ENCODE measurements at places on chromosomes 1 and 21.
A peak's percentile ranks its signal among the peaks of the same experiment; 100 is the strongest.

- DNase-seq: no peak
Observed at GRCh38 chr1:2229037-2229864, 1.1 kb downstream of the SKI start.

DNA sequence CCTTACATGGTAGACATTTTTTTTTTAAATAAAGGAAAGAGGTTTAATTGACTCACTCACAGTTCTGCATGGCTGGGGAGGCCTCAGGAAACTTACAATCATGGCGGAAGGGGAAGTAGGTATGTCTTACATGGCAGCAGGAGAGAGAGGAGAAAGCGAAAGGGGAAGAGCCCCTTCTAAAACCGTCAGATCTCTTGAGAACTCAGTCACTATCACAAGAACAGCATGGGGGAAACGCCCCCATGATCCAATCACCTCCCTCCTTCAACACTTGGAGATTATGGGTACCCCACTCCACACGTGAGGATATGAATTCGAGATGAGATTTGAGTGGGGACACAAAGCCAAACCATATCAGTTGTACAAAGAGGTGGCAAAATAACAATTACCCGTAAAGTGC lies 301.7 kb downstream of the GRIK1 start:
- DNase-seq: no peak

DNA sequence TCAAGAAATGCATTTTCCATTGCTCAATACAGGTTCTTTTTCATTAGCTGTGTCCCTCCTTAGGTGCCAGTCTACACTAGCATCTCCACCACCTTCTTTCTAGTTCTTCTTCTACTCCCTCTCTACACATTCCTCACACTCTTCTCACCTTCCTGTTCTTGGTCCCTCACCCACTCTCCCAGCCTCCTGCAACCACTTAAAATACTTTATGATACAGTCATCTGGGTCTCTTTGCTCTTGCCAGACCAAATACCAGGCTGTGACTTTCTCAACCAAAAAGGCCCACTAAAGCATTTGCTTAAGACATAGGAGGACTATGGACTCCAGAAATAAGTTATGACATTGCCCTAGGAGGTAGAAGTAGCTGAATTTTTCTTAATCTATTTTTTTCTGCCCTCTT lies 35.1 kb downstream of the PIGM start:
- no peak for DNase-seq

DNA sequence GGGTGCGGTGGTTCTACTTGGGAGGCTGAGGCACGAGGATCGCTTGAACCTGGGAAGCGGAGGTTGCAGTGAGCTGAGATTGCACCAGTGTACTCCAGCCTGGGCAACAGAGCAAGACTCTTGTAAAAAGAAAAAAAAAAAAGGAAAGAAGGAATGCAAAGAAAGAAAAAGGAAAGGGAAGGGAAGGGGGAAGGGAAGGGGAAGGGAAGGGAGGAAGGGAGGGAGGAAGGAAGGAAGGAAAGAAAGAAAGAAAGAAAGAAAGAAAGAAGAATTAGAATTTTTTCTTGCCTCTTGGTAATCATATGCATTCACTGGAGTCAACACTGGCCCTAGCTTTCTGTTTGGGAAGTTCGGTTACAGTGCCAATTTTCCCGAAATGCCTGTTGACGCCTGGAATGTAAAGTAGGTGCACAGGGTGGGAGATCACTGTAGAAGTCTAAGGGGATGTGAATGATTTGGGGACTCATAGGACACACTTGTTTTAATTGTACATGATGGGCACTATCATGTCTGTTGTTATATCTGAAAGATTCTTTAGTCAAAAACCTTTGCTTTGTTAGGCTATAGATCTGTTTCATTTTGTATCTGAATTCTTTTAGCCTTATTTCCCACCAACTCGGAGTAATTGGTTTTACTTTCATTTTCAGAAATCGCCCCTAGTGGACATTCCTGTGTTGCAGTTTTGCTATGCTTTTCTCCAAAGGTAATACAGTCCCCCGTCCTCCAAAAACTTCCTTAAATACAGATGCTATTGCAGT lies 59.8 kb upstream of the MORC3 start:
- peak; percentile 43 for DNase-seq

GRCh38 chr21:26171258-26172100 lies 909 bp upstream of the APP start:
- no peak for DNase-seq

GRCh38 chr1:239429163-239429562 lies 42.8 kb downstream of the CHRM3 start:
- no peak for DNase-seq

DNA sequence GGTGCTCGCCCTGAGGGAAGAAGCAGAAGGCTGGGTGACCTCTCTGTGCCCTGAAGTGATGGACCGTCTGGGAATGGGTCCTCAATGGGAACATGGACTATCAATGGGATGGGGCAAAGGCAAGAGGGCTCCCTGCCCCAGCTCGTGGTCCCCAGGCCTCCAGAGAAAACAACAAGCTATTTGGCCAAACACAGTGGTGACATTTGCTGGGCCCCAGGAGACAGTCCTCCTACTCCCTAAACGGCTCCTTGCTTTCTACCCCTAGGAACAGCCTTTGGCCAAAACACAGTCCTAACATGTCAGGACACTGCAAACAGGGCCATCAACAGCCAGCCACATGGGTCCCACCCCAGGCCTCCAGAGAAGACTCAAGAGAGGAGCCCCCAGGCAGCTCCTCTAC lies 102.8 kb downstream of the RAVER2 start:
- no peak for DNase-seq

- no peak for DNase-seq
Observed at GRCh38 chr1:160866695-160867260, 4.1 kb upstream of the CD244 start.

GRCh38 chr1:231187571-231187970 lies 25.7 kb downstream of the TRIM67 start:
- DNase-seq: no peak

- no peak for DNase-seq
Observed at GRCh38 chr1:110152133-110152785, 2.0 kb downstream of the SLC6A17 start.

- DNase-seq: no peak
Observed at GRCh38 chr1:236315092-236315491, 33.3 kb upstream of the ERO1B start.

DNA sequence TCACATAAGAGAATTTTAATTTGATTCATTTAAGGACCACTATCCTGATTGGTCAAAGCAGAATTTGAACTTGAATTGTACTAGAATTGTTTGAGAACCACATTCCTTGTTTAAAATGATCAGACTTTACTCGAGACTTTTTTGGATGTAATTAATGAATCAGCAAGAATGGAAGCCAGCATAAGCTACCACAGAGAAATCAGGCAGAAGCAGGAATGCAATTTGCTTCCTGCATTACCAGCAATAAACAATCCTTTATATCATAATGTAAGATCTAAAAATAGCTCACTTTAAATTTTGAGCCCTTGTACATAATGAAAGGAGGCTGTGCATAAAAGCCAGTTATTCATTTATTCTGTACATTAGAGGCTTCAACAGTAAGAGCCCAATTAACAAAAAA lies 119.8 kb upstream of the BACE2 start:
- no peak for DNase-seq

- no peak for DNase-seq
Observed at GRCh38 chr1:151562661-151563060, 22.6 kb downstream of the TUFT1 start.

DNA sequence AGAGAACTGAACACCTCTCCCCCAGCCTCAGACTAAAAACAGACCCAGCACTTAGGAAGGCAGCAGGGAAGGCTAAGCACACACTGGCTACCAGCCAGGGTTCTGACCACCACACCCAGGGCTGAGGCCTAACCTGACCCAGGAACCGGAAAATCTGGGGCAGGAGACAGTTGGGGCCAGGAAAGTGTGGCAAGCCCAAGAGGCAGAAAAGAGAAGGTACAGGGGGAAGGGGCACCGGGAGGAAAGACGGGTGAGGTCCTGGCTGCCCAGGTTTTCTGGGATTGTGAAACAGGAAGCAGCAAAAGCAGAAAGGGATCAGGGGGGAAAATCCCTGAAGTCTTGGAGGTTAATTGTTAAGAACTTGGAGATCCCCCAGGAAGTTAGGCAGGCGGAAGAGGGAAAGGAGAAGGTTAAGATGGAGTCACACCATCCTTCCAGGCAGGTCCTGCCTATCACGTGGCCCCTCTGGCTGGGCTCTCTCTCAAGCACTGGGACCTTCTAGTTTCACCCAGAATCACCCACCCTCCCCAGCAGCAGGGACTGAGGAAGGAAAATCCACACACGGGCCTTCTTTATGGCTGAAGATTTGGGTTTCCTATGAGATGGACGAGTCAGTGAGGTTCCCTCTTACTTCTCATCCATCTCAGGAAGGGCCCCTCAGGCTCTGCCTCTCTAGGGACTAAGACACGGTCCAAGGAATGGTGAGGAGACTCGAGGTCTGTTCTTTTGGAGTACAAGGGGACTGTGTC lies 2.6 kb downstream of the HDGF start:
- DNase-seq: no peak

GRCh38 chr1:46820560-46821060 lies 21.8 kb downstream of the CYP4B1 start:
- DNase-seq: no peak

DNA sequence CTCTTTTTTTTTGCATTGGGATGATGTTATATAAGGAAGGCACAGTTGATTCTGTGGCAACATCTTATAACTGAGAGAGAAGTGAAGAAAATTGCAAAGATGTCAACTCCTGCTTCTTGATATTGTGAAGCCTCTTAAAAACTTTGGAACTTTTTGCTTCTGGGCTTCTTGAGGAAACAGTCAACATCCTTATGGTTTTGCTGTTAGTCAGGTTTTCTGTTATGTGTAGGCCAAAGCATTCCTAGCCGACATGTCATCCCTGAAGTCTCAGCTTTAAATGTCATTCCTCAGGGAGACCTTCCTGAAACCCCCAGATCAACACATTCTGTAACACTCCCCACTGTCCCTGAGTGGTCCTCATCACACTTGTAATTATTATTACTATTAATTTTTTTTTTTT lies 12.6 kb downstream of the FALEC start:
- DNase-seq: no peak

GRCh38 chr1:33984906-33985565 lies 121.2 kb downstream of the HMGB4 start:
- DNase-seq: no peak

DNA sequence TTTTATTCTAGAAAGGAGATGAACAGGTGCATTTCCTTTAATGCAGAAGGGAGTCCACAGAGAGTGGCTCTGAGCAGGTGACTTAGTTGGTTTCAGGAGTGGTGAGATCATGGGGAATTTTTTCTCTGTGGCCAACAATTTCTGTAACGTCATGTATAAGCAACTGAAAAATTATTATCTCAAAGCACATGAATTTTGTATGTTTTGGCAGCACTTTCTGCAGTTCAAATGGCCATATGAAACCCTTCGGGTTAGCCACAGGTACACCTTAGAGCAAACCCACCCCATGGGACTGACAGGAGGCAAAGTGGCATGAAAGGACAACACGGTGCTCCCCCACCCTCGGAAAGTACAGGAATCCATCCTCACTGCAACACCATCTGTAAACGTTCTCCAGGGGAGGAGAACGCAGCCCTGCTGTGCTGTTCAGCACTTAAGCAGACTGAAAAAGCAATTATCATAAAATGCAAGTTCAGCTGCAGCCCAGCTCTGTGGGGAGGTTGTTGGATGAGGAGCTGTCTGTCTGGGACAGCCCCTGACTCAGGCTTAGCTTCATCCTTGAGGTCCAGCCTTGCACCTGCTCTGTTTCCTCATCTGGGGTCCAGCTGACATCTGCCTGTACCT lies 55.8 kb upstream of the CLDN14 start:
- no peak for DNase-seq

GRCh38 chr1:27536767-27537166 lies 46.8 kb upstream of the WASF2 start:
- DNase-seq: no peak

- no peak for DNase-seq
Observed at GRCh38 chr1:43898981-43899380, 34.6 kb upstream of the ARTN start.

GRCh38 chr1:218219460-218219859 lies 65.6 kb upstream of the RRP15 start:
- no peak for DNase-seq

DNA sequence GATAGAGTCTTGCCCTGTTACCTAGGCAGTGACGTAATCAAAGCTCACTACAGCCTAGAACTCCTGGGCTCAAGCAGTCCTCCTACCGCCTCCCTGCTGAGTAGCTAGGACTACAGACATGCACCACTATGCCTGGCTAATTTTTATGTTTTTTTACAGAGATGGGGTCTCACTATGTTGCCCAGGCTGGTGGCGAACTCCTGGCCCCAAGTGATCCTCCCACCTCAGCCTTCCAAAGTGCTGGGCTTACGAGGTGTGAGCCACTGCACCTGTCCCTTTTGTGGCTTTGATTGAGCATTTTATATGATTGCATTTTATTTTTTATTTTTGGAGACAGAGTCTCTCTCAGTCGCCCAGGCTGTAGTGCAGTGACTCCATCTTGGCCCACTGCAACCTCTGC lies 25.8 kb downstream of the SDCCAG8 start:
- no peak for DNase-seq

DNA sequence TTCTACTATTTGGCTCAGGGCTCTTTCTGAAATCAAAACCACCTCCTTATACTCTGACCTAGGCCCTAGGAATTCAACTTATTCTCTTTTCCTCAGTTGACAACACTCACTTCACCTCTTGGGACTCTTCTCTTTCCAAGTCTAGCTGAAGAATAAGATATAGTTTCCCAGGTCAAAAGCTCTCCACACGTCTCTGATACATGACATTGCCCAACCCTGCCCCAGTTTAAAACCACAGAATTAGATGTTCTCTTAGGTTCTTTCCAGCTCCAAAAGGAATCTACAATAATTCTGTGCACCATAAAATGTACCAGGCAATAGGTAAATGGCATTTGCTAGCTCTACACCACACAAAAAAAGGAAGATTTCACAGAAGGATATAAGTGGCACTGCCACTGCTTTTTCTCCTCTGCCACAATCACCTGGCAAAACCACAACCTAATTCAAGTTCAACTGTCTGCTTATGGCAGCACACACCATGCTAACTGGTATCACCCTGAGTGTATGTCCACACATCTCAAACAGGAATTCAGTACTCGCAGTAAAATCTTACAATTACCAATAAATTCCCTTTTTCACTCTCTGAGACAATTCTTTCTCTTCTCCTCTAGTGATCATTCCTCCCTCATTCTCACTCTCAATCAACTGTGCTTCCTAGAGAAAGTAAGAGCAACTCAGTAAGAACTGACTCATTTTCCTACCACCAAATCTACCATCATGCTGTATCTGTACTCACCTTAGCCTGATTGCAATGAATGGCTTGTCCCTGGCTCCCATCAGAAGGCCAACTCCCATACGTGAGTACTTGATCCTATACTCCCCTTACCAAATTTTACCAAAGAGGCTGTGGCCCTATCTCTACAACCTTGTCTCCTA lies 27.3 kb downstream of the ZBTB8OS start:
- DNase-seq: no peak

DNA sequence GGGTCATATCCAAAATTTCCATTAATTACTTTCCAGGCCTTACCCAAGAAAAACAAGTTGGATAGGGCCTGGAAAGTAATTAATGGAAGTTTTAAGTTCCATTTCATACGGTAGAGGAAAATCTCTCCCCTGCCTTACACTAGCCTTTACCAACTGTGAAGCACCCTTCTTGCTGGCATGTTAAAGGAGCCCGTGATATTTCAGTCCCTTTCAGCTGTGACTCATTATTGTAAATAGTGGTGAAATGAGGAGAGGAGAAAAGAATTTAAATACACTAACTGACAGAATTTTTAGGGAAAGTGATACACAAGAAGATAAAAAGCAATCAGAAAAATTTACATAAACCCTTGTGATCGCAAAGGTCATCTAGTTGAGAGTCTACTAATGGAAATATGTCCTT lies 20.3 kb upstream of the KAZN start:
- no peak for DNase-seq

GRCh38 chr1:7456722-7457082 lies 314.4 kb upstream of the VAMP3 start:
- no peak for DNase-seq

Measured in neural crest cell (in vitro differentiated cells).